ENCODE measurements at places on chromosomes 7 and 10. TPM values are rescaled to one million over a fixed set of nuclear protein-coding genes. Genes with fewer than 3 reads are reported as not detected.

The HOXA5 gene
- not detected for total RNA-seq

The BET1 gene
- 21.0 TPM for total RNA-seq

The RAPGEF5 gene
- total RNA-seq = 0.34 TPM

The PRLHR gene
- total RNA-seq = not detected

The HTR5A gene
- not detected for total RNA-seq

The NEUROG3 gene
- total RNA-seq = 0.22 TPM

DNA sequence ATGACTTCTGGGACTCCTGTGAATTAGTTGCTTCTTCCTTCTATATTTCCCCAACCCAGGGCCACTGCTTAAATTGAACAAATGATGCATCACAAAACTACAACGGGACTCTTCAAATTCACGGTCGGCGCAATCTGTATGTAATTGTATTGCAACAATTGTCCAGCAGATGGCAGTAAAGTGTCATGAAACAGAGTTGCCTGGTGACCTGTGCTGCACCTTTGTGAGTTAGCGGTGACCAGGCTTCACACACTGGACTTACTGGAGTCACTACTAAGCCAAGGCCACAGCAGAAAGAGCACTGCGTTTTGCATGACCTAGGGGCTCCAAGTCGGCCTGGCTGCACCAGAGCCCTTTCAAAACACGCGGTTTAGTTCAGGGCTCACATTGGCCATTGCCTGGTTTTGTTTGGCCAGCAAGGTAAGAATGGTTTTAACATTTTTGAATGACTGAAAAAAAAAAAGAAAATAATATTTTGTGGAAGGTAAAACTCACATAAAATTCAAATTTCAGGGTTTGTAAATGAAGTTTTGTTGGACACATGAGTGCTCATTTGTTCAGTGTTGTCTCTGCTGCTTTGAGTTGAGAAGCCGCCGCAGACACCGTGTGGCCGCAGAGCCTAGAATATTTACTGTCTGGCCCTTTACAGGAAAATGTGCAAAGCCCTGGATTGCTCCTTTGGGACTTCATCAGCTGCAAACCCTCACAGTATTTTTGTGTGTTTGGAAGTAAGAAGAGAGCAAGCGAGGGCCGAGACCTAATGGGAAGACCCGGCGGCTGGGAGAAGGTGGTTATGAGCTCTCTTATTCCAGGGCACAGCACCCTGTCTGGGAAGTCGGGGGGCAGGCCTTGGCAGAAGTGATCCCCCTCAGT, 23.2 kb upstream of the ZNF32 start:
- H3K27ac ChIP-seq = no peak overlapping the region
- H3K27me3 ChIP-seq = peaks cover 26% of the 10 kb centered on the region
- no peaks in the 10 kb centered on the region for H3K36me3 ChIP-seq

GRCh38 chr7:83161899-83162401, 734 bp downstream of the PCLO start:
- DNase-seq = no peak
- peaks cover 5% of the 10 kb centered on the region for H3K4me1 ChIP-seq
- peak overlapping the region; percentile 67 for H3K4me3 ChIP-seq
- H3K27me3 ChIP-seq = peaks cover 16% of the 10 kb centered on the region
- no peaks in the 10 kb centered on the region for H3K36me3 ChIP-seq

GRCh38 chr10:63520500-63521415, at the start of gene REEP3:
Gene REEP3 (plus strand): TSS chr10:63521401. CDS start chr10:63521546, 145 bp downstream.
- H3K27ac ChIP-seq = peak within 1 kb of the TSS; percentile 84
- H3K36me3 ChIP-seq = peaks cover 18% of the 10 kb centered on the region
- peaks cover 53% of the 10 kb centered on the region for H3K4me1 ChIP-seq
- peak; percentile 75 for DNase-seq

DNA sequence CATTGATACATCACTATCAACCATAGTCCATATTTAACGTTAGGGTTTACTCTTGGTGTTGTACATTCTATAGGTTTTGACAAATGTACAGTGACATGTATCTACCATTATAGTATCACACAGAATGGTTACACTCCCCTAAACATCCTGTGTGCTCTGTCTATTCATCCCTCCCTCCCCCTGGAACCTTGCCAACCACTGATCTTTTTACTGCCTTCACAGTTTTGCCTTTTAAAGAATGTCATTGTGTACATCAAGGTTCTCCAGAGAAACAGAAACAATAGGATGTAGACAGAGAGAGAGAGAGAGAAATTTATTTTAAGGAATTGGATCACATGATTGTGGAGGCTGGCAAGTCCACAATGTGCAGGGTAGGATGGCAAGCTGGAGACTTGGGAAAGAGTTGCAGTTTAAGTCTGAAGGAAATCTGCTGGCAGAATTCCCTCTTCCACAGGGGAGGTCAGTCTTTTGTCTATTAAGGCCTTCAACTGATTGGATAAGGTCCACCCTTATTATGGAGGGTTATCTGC, 45.1 kb upstream of the CCNJ start:
- H3K27ac ChIP-seq = no peak overlapping the region
- no peaks in the 10 kb centered on the region for H3K27me3 ChIP-seq
- no peak for DNase-seq
- no peaks in the 10 kb centered on the region for H3K36me3 ChIP-seq
- no peaks in the 10 kb centered on the region for H3K4me1 ChIP-seq

DNA sequence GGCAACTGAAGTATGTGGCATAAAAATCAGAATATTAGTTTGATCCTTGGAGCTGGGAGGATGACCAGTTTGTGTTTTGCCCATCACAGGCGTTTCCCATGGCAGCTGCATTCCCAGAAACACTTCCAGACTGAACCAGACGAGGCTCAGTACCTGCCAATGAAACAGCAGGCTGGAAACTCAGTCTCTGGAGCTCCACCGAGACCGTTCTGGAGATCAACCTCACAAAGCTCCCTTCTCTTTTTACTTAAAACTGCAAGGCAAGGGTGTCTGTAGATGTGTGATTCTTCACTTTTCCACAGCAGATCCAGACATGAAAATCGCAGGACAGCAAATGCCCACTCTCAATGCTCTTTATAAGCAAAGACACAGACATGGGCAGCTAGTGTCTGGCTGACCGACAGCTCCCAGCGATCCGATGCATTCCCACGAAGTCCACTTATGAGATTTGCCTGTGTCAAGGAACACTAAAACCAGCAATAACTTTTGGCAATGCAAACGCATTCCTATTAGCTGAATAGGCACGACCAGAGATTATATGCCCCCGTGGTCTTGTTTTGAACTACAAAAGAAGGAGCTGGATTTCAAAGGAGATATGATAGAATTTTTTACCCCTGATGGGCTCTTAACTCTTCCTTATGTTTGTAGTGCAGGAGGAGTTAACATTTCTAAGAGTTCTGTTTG, 72.6 kb downstream of the ADAM12 start:
- no peaks in the 10 kb centered on the region for H3K36me3 ChIP-seq
- H3K27ac ChIP-seq = no peak overlapping the region
- no peak overlapping the region for H3K4me3 ChIP-seq
- DNase-seq = no peak

- H3K27ac ChIP-seq = no peak overlapping the region
- no peak for DNase-seq
- peaks cover 8% of the 10 kb centered on the region for H3K4me1 ChIP-seq
- no peaks in the 10 kb centered on the region for H3K36me3 ChIP-seq
- H3K4me3 ChIP-seq = no peak overlapping the region
Observed at GRCh38 chr10:17256051-17256450, 28.0 kb downstream of the VIM start.

DNA sequence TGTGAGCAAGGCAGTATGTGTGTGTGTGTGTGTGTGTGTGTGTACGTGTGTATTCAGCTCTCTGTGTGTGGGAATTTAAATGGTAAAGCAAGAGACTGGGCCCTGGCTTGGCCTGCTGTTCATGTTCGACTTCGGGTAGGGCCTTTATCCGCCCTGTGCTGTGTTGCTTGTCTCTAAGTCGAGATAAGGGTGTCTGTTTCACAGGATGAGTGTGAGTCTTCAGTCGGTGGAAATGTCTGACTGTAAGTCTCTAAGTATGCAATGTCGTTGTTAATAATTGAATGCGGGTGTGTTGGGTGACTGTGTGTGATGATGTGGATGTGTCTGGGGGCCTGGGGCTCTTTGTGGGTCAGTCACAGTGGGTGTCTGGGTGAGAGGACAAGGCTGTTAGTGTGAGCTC, 34.8 kb downstream of the HIF1AN start:
- H3K27me3 ChIP-seq = peaks cover 43% of the 10 kb centered on the region
- H3K4me3 ChIP-seq = no peak overlapping the region
- no peaks in the 10 kb centered on the region for H3K4me1 ChIP-seq
- H3K27ac ChIP-seq = no peak overlapping the region

DNA sequence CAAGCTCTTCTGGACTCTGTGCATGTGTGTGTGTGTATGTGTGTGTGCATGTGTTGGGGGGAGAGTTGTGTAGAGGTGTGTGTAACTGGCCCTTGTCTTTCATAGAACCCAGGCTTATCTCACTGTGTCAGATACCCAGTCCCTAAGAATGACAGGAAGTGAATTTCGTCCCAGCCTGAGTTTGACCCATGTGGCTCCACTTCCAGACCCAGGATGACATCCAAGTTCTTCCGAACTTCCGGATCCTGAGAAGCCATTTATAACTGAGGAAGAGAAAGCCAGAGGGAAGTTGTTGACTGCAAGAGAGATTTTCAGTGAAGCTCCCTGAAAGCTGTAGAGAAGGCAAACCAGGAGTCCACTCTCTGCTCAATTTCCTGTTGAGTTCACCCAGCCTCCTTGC, 53.2 kb downstream of the ADRB1 start:
- peaks cover 33% of the 10 kb centered on the region for H3K4me1 ChIP-seq
- no peak overlapping the region for H3K27ac ChIP-seq
- H3K36me3 ChIP-seq = peaks cover 3% of the 10 kb centered on the region
- no peak overlapping the region for H3K4me3 ChIP-seq
- DNase-seq = no peak

- H3K27ac ChIP-seq = no peak overlapping the region
- no peaks in the 10 kb centered on the region for H3K36me3 ChIP-seq
- peaks cover 5% of the 10 kb centered on the region for H3K4me1 ChIP-seq
Observed at GRCh38 chr10:31075434-31075833, 43.8 kb upstream of the ZNF438 start.

- no peaks in the 10 kb centered on the region for H3K36me3 ChIP-seq
- peak; percentile 16 for DNase-seq
- peaks cover 8% of the 10 kb centered on the region for H3K4me1 ChIP-seq
- H3K27me3 ChIP-seq = no peaks in the 10 kb centered on the region
- no peak overlapping the region for H3K4me3 ChIP-seq
Observed at GRCh38 chr10:69419096-69419743, 2.5 kb upstream of the TACR2 start.
